ENCODE measurements at places on chromosomes 11 and 22. TPM values are rescaled to one million over a fixed set of nuclear protein-coding genes. Genes with fewer than 3 reads are reported as not detected.

DNA sequence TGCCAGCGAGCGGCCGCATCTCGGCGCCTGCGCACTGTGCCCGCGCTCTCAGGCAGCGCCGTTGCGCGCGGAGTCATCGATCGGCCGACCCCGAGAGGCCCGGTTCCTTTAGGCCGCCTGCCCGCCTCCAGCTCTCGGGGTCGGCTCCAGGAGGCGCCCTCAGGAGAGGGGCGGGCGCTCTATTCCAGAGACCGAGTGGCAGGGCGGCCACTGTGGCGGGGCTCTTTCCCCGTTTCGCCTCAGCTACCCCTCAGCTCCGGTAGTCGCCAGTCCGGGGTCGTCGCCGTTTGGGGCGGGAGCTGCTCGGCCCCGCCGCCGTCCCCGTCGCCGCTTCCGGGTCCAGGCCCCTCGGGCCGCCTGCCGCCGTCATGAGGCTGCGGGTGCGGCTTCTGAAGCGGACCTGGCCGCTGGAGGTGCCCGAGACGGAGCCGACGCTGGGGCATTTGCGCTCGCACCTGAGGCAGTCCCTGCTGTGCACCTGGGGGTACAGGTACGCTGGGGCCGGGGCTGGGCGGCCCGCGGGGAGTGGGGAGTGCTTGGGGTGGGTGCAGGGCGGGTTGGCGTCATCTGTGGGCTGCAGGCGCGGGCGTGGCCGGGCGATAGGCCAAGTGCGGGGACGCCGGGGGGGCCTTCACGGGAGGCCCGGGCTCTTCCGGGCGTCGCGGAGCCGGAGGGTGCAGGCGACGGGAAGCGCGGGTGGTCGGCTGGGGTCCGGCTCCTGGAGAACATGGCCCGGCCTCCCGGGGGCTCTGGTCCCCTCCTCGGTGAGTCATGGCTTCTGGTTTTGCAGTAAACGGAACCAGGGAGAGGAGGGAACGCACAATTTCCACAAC is at the start of gene FBXO7:
TSS of gene FBXO7 (plus strand) at position 177 of the 833 bp plus-strand sequence. CDS start at position 369, 192 bp downstream.
- DNase-seq: peak; percentile 86

OR4C16 gene
- total RNA-seq: not detected

DNA sequence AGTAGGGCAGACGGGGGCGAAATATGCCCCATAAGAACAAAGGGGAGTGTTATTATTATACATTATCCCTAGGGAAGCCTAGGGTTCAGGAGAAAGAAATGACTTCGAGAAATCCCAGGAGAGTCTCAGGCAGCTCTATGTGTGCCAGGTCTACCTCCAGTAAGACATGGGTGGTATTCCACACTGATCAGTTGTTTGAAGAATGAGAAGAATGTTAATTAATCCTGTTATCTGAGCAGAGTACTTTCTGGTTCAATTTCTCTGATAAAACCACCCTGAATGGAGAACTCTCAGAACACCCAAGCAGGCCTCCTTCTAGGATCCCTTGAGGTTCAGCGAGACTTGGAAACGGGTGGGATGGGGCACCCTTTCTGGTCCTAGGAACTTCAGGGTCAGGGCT is 46.2 kb downstream of the PRR5L start:
- DNase-seq: no peak

GRCh38 chr11:128481135-128481534 is 106.2 kb downstream of the ETS1 start:
- DNase-seq: no peak

GRCh38 chr11:30423279-30423648 is 100.4 kb downstream of the ARL14EP start:
- no peak for DNase-seq

DNA sequence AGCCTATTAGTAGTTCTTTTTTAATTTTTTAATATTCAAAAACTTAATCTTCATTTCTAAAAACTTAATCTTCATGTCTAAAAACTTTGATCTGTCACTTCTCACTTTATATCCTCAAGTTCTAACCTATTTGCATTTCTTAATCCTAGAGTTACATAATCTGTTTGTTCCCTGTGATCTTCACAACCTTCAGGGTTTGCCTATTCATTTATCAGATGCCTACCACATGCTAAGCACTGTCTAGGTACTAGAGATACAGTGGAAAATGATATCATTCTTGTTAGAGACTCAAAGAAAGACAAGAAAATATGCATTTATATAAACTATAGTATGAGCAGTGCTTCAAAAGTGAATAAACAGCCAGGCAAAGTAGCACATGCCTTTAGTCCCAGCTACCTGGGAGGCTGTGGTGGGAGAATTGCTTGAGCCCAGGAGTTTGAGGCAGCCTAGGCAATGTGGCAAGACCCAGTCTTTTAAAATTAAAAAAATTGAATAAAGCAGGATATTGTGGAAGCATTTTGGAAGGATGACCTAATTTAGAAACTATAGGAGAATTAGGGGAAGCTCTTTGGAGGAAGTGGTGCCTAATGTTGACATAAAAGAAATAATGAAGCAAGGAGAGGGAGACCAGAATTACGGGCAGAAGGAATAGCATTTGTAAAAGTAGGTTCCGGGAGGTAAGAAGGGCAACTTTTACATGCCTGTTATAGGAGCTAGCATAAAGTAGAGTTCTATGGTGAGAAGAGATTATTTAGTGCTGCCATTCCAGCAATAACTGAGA is 54.4 kb upstream of the GRK2 start:
- DNase-seq: no peak

GRCh38 chr11:73971175-73971719 is 11.4 kb downstream of the UCP2 start:
- DNase-seq: no peak

DNA sequence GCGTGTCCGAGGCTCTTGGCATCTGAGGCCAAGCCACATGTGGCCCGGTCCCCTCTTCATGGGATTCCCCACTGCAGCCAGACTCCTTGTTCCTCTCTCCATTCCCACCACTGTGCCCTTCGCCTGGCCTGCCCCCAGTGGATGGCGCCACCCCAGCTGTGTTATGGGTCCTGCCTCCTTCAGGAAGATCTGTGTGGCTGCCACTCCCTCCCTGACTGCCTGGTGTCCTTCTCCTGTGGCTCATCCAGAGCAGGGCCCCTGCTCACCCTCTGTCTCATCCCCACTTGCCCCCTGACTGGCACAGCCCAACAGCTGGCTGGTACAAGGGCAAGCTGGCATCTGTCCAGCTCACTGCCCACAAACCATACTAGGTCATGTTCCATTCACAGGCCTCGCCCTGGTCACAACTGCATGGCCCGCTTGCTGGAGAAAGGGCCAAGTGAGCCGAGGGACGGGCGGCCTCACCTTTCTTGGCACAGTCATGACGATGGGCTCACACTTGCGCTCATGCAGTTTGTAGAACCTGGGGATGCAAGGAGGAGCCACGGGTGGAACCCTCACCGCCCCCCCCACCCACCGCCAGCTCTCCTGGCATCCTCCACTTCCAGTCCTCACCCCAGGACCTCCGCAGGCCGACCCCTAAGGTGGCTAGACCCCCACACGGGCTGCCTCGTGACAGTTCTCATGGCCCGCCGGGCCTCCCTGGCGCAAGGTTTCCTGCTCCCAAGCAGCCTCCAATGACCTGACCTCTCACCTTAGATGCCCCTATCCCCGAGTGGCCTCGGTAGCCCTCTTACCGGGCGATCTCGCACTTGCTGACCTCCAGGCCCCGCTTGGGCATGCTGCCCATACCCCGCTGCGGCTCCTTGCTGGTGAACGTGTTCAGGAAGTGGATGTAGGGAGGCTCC is 2.1 kb upstream of the PTPRCAP start:
- DNase-seq: no peak

TMEM86A gene
- total RNA-seq: 4.9 TPM

APOA5 gene
- not detected for total RNA-seq

- no peak for DNase-seq
Observed at GRCh38 chr11:125925804-125926203, 20.0 kb upstream of the VSIG10L2 start.

- no peak for DNase-seq
Observed at GRCh38 chr11:127130321-127130720, 129.8 kb upstream of the KIRREL3 start.

DNA sequence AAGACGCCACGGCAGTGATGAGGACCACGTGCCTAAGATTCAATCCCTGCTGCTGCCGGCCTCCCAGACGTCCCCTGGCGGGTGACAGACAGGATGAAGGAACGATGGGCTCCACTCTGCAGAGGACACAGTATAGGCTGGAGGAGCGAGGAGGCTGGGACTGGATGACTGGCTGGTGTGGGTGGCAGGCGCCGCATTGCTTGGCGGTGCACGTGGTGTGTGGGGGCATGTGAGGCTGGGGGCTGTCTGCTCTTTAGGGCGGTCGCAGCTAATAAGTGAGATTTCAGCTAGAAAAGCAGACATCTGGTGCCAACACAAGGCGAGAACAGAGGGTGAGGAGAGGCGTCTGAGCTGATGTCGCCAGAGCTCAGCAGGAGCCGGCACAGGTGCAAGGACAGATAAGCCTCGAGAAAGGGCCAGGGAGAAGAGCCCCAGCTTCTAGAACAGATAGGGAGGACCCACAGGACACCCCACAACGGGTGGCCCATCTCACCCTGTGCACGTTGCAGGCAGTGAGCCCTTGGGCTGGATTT is 33.2 kb downstream of the TSPAN4 start:
- DNase-seq: no peak

- peak; percentile 1 for DNase-seq
Observed at GRCh38 chr11:17643506-17644405, 75.6 kb upstream of the MYOD1 start.

OLFML1 gene
- total RNA-seq: 1.6 TPM

P4HA3 gene
- 0.41 TPM for total RNA-seq

DNA sequence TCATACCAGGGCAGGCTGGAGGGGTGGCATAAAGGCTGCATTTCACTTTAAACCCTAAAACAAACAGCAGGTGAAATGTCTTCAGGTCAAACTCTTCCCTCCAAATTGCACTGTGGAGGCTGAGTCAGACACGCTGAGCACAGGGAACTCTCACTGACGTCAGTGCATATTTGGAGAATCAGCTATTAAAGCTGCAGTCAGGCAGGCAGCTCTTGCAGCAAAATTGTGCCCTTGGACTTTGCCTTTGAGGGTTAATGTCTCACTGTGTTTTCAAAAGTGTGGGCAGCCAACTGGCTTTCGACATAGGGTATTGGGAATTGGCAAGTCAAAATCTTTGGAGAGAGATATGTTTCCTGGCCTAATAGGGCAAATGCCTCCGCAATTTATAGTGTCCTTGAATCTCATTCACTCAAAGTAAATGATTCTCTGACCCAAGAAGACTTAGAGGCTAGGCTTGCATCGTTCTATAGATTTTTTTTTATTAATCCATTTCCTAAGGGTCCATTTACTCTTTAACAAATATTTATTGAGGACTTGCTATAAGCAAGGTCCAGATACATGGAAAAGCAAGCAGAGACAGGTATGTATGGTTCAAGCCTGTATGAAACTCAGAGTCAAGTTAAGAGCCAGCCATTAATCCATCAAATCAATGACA is 27.7 kb upstream of the SMCO4 start:
- DNase-seq: no peak

DNA sequence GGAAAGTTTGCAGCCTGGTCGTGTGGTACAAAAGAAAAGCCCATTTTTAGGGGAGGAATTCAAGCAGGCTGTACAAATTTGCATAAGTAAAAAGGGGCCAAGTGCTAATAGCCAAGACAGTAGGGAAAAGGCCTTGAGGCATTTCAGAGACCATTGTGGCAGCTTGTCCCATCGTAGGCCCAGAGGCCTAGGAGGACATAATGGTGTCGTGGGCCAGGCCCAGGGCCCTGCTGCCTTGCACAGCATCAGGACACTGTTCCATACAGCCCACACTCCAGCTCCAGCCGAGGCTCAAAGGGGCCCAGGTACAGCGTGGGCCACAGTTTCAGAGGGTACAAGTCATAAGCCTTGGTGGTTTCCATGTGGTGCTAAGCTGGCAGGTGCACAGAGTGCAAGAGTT is 106.9 kb downstream of the GRIK4 start:
- no peak for DNase-seq

DNA sequence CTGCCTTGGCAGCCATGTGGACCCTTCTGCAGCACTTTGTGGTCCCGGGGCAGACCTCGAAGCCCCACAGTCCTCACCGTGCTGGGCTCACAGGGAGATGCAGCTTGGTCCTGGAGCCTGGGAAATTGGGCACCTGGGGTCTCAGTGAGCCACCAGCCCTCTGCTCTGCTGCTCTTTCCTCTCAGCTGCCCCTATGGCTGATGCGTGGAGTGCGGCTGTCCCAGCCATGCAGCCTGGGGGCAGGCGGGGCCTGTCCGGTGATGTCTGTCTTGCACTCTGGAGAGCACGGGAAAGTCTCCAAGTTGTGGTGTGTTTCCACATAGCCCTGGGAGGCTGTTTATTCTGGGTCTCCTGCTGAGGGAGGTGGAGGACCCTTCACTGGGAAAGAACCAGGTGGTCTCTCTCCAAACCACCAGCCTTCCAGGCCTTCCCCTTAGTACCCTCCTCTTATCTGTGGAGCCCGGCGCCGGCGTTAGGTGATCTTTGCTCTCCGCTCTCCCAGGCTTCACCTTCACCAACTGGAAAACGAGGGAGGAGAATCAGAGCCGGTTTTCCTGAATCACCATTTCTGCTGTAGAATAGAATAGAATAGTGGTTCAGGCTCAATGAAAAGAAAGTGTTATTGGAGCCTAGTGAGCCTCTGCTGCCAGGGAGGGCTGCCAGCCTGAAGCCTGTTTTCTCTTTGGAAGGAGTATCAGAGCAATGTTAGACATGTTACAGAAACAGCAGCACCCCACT is 41.2 kb upstream of the GRAMD4 start:
- no peak for DNase-seq

GRCh38 chr11:16596231-16596630 is 142.2 kb upstream of the C11orf58 start:
- no peak for DNase-seq

DNA sequence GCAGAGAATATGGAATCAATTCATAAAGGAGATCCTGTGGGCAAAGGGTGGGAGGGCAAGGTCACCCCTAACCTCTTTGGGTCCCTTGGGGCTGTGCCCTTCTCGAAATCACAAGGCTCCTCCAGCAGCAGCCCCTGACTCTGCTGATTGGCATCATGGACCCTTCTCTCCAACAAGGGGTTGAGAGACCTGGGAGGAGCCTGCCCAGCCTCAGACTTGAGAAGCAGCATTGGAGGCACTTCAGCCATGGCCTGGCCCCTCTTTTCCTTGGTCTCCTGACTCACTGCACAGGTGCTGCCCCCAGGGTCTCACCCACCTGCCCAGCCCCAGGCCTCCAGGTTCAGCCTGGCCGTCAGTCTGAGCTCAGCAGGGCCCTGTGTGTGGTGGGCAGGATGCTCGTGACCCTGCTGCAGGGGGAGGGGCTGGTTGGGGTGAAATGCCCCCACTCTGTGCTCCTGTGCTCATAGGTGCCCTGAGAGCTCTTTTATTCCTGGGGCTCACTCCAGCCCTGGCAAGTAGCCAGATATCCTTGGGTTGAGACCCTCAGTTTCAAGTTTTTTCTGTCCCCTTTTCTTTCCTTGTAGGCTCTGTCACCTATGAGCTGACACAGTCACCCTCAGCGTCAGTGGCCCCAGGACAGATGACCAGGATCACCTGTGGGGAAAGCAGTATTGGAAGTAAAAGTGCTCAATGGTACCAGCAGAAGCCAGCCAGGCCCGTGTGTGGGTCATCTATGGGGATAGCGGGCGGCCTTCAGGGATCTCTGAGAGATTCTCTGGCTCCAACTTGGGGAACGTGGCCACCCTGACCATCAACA is 110.8 kb downstream of the GGTLC2 start:
- DNase-seq: no peak

MS4A7 gene
- total RNA-seq: 1.2 TPM

Data from frontal cortex (tissue), 4 donors.